ENCODE measurements at places on chromosomes 12 and 14.

GRCh38 chr12:40969796-40970195, 218.3 kb upstream of the PDZRN4 start:
- DNase-seq: no peak

DNA sequence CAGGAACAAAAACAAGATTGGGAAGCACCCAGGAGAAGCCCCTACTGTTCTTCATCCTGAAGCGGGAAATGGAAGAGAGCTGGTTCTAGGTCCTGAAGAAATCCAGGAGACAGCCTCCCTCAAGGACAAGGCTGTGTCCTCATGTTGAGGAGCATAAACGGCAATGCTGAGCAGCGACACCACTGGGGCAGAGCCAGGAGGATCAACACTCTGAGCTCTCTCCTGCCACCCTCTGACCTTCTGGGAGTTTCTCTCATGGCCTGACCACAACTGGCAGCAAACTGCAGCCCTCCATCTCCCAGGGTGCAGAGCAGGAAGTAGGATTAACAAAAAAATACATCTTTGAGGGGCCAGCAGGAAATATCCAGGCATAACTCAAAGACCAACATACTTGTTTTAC, 1292.2 kb upstream of the TMEM132C start:
- no peak for DNase-seq

DNA sequence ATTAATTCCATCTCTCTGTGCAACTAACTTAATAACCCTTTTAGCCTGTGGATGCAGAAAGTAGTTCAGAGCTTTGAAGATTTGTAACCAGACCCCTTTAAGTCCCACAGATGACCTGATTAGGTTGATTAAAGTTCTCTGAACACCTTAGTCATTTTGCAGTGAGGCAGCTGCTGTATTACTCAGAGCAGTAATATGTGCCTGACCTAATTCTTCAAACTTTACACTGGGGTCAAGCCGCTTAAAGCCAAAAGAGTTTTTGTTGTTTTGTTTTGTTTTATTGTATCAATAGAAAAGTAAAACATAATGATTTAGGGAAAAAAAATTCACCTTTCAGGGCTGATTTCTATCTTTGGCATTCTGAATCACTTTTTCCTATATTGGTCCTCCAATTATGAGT, 78.6 kb upstream of the PLEKHG7 start:
- no peak for DNase-seq

GRCh38 chr14:65041434-65041915, 54.8 kb downstream of the FNTB start:
- no peak for DNase-seq

GRCh38 chr12:2959192-2959504, at the start of gene TEAD4:
Gene TEAD4 (plus strand): TSS chr12:2959397.
- no peak for DNase-seq

- no peak for DNase-seq
Observed at GRCh38 chr12:51773145-51773869, 75.2 kb downstream of the FIGNL2 start.

DNA sequence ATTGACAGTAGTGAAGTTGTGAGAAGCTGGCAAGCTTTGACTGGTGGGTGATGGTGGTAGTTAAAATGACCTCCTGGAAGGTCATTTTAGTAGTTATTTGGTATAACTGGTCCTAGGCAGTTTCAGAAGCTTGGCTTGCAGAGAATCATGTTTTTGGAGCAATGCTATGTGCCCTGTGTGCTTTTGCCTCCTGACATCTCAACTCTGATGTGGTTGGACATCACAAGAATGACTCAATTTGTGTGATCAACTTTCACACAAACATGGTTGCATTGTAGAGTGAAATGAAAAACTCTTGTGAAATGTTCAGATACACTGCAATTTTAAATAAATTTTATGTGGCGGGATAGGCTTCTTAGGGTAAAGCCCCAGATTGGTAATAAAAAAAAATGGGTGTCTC, 8.3 kb upstream of the ABCD2 start:
- DNase-seq: no peak

- DNase-seq: no peak
Observed at GRCh38 chr14:35444104-35444503, 39.6 kb upstream of the NFKBIA start.

DNA sequence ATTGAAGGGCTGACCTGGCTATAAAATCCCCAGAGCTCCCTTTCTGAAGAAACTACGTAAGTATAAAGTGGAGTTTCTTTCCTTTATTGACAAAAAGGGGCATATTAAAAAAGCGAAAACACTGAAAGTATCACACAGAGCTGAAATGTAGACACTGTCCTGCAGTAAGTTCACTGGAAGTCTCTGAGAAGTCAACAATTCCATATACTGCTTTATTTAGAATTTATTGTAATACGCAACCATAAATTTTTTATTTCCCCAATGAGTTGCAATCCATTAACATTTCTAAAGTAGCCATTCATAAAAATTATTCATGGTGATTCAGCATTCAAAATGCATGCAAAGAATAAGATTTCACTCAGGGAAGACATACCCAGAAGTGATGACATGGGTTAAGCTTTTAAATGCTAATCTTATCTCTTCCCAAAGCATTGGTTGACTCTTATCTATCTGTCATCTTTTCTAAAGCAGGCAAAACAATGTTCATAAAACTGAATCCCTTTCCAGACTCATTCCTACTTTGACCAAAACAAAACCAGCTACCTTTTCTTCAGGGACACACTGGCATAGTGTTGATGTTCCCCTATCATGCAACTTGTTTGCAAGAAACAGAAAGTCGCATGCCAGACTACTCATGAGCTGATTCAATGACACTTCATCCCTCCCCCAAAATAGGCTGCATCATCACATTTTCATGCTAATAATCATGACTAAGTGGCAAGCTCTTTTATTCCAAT, 17.3 kb downstream of the KITLG start:
- no peak for DNase-seq

Data from activated naive CD4-positive, alpha-beta T cell treated with Interleukin-2 at 50 U/mL for 16 hours (primary cell).